ENCODE measurements at places on chromosomes 4 and X. TPM values are rescaled to one million over a fixed set of nuclear protein-coding genes. Genes with fewer than 3 reads are reported as not detected.

Gene CFAP99
- polyA plus RNA-seq: 0.32 TPM

Gene PDE6B
- 0.53 TPM for polyA plus RNA-seq

Gene DUX4
- not detected for polyA plus RNA-seq

Gene CXorf51B
- not detected for polyA plus RNA-seq

Gene SSR4
- polyA plus RNA-seq: 580 TPM

Gene PCDH19
- polyA plus RNA-seq: 8.8 TPM

Gene NAP1L3
- 98.2 TPM for polyA plus RNA-seq

Gene COL25A1
- polyA plus RNA-seq: 1.0 TPM

Gene SPATA4
- polyA plus RNA-seq: 4.7 TPM

Gene FAM156B
- not detected for polyA plus RNA-seq

Gene C4orf36
- polyA plus RNA-seq: not detected

Gene SSX3
- 0.32 TPM for polyA plus RNA-seq

Gene IL1RAPL1
- 27.3 TPM for polyA plus RNA-seq

Gene SSX1
- polyA plus RNA-seq: not detected

Gene ANTXR2
- 0.67 TPM for polyA plus RNA-seq

Gene UCHL1
- 1,999 TPM for polyA plus RNA-seq

Gene HPGDS
- polyA plus RNA-seq: 2.2 TPM

Gene OGT
- 84.1 TPM for polyA plus RNA-seq

Gene ABCG2
- polyA plus RNA-seq: 0.76 TPM

Gene SYNPO2
- 6.7 TPM for polyA plus RNA-seq

Gene ERAS
- not detected for polyA plus RNA-seq

Gene DMD
- polyA plus RNA-seq: 98.4 TPM

Gene LDB2
- 36.3 TPM for polyA plus RNA-seq

Gene NPY2R
- 0.63 TPM for polyA plus RNA-seq

Gene AR
- polyA plus RNA-seq: 4.4 TPM

Gene PPP3CA
- polyA plus RNA-seq: 737 TPM

Gene EFNB1
- polyA plus RNA-seq: not detected

Gene MAGEA6
- polyA plus RNA-seq: not detected

Gene PDZD11
- 351 TPM for polyA plus RNA-seq

Gene ZNF718
- 5.7 TPM for polyA plus RNA-seq

Gene CT45A3
- not detected for polyA plus RNA-seq

Gene SRD5A3
- polyA plus RNA-seq: 72.4 TPM

Gene ARMCX1
- 39.2 TPM for polyA plus RNA-seq

Gene FGG
- not detected for polyA plus RNA-seq

Gene RPA4
- not detected for polyA plus RNA-seq

Gene TASL
- not detected for polyA plus RNA-seq

Gene SRPK3
- not detected for polyA plus RNA-seq

Gene TBC1D9
- polyA plus RNA-seq: 49.0 TPM

Gene HMX1
- polyA plus RNA-seq: not detected

Gene EDA2R
- not detected for polyA plus RNA-seq

Gene MAGIX
- polyA plus RNA-seq: not detected

Gene PCDH10
- 6.8 TPM for polyA plus RNA-seq

Gene VEGFC
- polyA plus RNA-seq: not detected

Gene TMSB15A
- not detected for polyA plus RNA-seq

Gene SMARCA1
- polyA plus RNA-seq: 28.2 TPM

Gene GUCY1B1
- 81.6 TPM for polyA plus RNA-seq

Gene PABPC1L2A
- not detected for polyA plus RNA-seq

Gene HHIP
- 1.1 TPM for polyA plus RNA-seq

Gene EXOC1L
- polyA plus RNA-seq: not detected

Gene NOX1
- polyA plus RNA-seq: 0.13 TPM

Gene ARAP2
- polyA plus RNA-seq: 240 TPM

Gene NR3C2
- 5.3 TPM for polyA plus RNA-seq

Gene GAGE10
- polyA plus RNA-seq: not detected
